ENCODE measurements at places on chromosomes 3 and 15. TPM values are rescaled to one million over a fixed set of nuclear protein-coding genes. Genes with fewer than 3 reads are reported as not detected.

The GOLGA8J gene
- not detected for total RNA-seq

The GNAT1 gene
- total RNA-seq: not detected

The PROK2 gene
- total RNA-seq: not detected

The LRTM1 gene
- total RNA-seq: not detected

The PLSCR2 gene
- not detected for total RNA-seq

The MORC1 gene
- total RNA-seq: not detected

The ZNF80 gene
- total RNA-seq: not detected
